Fibroblast of upper back skin (primary cell): ENCODE measurements at places on chromosomes 6 and 20.

- no peak for DNase-seq
Measured at GRCh38 chr6:12749531-12750379, 33.2 kb downstream of the PHACTR1 start.

GRCh38 chr6:135268740-135269139, 87.6 kb downstream of the MYB start:
- DNase-seq: no peak

DNA sequence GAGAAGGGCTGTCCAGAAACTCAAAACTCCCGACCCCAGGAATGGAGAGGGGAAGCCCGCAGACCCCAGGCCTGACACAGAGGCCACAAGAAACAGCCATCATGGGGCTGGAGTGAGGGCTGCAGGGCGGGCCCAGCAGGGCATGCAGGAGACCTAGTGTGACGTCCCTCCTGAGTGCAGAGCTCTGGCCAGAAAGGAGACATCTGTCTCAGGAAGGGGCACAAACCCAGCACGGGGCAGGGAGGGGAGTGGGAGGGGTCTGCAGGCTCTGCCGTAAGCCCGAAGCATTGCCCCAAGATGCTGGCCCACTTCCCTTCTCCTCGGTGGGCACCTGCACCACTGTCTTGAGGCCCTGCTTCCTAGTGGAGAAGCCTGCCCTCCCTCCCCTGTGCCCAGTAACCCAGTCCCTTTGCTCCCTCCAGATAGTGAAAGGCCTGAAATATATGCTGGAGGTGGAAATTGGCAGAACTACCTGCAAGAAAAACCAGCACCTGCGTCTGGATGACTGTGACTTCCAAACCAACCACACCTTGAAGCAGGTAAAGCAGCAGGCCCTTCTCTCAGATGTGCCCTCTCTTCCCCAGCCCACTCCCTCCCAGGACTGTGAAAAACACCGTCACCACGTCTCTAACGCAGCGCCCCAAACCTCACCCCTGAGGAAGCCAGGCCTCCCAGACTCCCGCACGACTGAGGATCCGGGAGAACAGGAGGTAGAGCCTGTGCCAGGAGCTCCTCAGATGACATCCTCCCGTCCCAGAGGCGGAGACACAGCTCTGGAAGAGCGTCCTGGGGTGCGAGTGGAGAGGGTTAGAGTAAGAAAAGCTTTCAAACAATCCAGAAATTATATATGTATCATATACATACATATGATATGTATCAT, 9.7 kb downstream of the CST7 start:
- no peak for DNase-seq

DNA sequence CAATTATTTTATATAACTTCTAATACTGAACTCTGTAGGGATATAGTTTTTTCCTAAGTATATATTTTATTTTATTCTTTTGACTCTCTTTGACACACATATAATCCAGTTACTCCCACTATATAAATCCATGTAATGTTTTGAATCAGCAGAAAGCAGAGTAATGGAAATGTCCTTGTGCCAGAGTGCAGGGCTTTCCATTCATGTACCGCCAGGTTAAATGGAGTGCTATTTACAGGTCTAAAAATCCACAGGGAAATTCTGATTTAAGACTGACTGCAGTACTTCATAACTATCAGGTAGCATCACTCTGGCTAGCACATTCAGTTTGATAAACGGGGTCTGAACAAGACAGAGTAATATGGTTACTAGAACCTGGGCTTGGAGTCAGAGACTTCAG, 626.8 kb downstream of the COL12A1 start:
- no peak for DNase-seq

- DNase-seq: no peak
Measured at GRCh38 chr6:151365233-151365632, 26.1 kb downstream of the ZBTB2 start.

DNA sequence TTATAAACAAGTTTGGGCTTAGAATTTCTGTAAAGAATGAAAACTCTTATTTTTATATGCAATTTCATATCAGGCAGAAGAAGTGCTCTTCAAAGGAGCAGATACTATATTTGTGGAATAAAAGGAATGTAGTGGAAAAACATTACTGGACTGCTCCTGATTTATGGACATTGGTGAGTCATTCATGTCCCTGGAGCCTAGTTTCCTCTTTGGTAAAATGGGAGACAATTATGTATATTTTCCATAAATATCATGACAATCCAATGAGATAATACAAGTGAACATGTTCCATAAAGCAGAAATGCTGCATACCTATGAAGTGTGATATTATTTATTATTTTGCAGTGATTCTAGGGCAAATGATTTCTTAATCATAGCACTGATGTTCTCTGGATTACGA, 445.8 kb upstream of the CITED2 start:
- DNase-seq: peak; percentile 93

DNA sequence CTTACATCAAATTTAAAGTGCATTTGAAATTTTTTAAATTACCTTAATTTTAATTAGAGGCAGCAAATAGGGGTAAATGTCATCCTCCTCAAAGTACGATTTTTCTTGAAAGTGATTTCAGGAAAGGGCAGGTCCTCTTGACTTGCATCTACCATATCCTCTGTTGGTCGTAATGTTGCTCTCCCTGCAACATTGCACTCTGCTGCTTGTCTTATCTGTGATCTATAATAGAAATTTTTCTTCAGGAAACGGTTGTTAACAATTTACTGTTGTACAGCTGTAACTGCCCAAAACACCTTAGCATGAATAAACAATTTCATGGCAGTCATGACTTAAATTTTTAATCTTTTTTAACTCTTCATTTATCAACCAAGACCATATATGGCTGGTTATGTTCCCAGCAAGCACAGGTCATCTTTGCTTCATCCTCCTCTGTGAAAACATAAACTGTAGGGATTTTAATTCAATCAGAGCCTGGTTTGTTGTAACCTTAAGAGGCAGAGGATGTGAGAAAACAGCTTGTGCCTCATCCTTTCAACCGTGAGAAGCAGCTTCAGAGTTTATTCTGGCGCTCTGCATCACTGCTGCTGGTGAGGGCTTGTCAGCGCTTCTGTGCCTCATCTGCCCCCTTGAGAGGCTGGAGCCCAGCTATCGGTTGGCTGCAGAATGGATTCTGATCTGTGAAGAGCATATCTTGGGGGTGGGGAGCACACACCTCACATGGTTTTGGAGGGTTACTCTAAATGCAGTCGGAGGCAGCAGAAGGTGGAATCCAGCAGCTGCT, 56.0 kb downstream of the CTNNBL1 start:
- DNase-seq: no peak

DNA sequence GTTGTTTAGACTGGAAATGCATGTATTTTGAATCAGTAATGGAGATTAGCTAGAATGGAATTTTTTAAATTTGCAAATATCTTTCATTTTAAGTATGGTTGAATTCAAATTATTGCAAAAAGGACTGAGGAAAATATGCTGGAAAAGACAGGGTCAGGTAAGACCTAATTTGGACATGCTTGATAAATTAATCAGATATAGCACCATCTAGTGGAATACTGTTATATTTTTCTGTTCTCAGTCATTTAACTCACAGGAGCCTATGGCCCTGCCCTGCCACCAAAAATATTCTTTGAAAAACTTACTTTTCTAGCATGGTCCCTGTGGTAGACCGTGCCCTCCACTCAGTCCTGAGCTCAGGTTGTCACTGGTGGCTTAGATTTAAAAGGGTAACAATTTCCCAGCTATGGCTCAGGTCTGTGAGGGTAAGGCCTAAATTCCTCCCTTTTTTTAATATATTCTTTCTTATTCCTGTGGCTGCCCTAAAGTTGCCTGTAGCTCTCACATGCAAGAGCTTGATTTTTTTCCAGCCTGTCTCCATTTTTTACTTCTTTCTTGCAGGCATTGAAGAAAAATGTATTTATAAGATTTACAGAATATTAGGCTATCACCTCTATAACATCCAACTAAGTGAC, 25.3 kb upstream of the KIAA1586 start:
- DNase-seq: peak; percentile 61

- DNase-seq: peak; percentile 58
Measured at GRCh38 chr6:44001318-44002066, 125.8 kb downstream of the MRPL14 start.

DNA sequence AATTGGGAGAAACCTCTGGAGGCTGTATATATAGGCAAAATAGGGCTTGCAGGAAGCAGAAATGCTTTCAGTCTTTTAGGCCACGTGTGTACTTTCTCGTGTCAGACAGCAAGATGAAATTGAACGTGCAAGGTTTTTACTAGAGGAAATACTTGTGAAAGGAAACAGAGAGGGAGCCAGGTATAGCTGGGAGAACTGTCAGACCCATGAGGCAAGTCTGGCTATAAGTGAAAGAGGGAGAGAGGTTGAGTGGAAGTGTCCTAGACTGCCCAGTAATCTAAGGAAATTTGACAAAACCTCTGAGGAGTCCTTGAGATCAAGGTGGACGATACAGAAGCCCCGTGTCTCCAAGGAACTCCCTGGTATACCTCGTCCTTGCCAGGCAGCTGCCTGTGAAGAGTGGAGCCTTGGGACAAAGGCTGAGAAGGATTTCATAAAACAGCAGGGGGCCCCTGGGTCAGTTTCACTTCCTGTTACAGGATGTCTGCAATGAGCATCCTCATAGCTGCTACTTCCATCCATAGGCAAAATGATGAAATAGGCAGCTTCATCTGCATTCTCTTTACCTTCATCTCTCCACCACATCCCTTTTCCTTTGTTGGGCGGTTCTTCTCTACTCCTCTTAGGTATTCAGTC, 114.4 kb upstream of the MAP3K7 start:
- DNase-seq: peak; percentile 5

DNA sequence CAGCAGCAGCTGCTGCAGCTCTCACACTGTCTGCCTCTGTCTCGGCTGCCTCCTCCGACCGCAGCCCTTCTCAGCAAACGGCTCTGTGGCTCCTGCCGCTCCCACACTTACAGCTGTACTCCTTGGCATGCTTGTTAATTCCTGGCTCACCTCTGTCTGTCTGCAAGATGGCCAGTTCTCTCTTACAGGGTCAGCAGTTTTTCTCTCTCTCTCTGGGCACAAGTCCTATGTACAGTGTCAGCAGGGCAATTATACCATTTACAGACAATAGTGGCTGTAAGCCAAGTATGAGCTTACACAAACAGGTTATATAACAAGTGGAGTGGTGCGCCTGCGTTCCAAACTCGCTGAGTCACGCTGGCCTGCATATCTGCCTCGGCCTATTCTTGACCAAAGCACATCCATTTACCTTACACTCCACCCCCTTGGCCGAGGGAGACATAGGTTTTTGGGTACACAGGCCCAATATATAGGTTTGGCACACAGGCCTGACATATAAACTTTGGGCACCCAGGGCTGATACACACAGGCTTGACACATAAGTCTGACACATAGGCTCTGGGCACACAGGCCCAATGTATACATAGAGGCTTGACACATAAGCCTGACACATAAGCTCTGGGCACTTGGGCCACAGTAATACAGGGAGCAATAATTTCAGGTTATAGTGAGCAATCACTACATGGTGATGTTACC, 4.4 kb downstream of the ZKSCAN3 start:
- DNase-seq: no peak

- no peak for DNase-seq
Measured at GRCh38 chr20:47179267-47179666, 177.2 kb downstream of the ZMYND8 start.

GRCh38 chr6:149723771-149724417, 6.0 kb upstream of the LATS1 start:
- peak; percentile 61 for DNase-seq

DNA sequence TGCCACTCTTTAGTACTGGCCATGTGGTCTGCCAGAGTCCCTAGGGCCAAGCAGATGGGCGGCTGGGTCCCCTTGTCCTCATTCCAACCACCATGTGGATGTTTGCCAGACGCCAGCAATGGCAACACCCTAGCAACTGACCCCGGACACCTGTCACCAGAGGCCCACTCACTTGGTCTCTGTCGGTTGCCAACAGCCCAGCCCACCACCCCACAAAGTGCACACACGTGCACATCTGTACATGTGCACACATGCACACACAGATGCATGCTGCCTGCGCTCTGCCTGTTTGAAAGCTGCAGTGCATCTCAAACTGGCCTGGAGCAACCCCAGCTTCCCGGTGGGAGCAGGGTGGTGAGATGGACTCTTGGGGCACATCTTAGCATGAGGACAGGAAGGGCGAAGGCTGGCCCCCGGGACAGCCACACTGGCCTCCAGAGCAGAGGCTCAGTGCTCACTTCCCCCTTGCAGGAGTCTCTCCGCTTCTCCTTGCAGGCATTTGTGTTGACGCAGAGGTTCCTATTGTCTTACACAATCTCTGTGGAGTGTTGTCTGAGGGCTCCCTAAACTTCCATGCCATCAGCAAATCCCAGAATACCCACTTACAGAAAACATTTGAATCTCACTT, 54.0 kb downstream of the PSMG4 start:
- no peak for DNase-seq

GRCh38 chr20:51341581-51341980, 200.9 kb downstream of the NFATC2 start:
- DNase-seq: no peak

- no peak for DNase-seq
Measured at GRCh38 chr20:34537651-34538050, 20.9 kb upstream of the MAP1LC3A start.

- DNase-seq: no peak
Measured at GRCh38 chr20:48750941-48751635, 76.7 kb downstream of the PREX1 start.

GRCh38 chr20:23267909-23268308, 82.7 kb upstream of the NXT1 start:
- no peak for DNase-seq

DNA sequence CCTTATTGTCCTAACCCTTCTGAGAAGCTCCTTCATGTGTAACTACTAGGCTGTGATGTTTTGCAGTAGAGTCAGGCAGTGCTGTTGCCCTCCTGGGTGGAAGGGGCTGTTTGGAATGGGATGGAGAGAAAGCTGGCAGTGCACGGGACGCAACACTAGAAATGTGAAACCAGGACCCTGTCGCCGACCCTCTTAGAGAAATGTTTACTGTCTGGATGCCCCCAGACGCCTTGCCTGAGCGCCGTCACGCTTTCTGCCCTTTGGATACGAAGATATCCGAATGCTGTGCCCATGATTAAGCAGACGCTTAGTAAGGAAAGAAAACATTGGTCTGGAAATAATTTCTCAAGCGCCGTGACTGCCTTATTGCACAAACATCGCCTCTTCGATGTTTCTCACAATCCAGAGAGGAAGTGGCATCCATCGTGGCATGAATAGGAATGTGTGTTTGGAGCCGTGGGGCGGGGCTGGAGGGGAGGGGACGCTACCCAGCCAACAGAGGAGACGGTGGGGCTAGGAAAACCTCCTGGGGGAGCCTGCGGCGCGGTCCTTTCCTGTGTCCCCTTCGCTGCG, 661 bp upstream of the PPP1R14C start:
- DNase-seq: peak; percentile 14

DNA sequence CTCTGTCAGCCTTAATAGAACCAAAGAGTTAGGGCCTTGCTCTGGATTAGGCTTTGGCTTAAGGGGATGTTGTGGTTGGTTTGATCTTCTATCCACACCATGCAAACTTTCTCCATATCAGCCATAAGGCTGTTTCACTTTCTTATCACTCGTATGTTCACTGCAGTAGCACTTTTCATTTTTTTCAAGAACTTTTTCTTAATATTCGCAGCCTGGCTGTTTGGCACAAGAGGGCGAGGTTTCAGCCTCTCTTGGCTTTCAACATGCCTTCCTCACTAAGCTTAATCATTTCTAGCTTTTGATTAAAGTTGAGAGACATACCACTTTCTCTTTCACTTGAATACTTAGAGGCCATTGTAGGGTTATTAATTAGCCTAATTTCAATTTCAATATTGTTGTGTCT, 193.1 kb downstream of the NRN1 start:
- DNase-seq: no peak

- no peak for DNase-seq
Measured at GRCh38 chr6:16095180-16095579, 33.7 kb upstream of the MYLIP start.

- no peak for DNase-seq
Measured at GRCh38 chr6:165641672-165642156, 21.3 kb downstream of the PDE10A start.

- no peak for DNase-seq
Measured at GRCh38 chr20:32035426-32035779, 16.6 kb upstream of the HCK start.
